ENCODE measurements at places on chromosomes 7 and 10.

DNA sequence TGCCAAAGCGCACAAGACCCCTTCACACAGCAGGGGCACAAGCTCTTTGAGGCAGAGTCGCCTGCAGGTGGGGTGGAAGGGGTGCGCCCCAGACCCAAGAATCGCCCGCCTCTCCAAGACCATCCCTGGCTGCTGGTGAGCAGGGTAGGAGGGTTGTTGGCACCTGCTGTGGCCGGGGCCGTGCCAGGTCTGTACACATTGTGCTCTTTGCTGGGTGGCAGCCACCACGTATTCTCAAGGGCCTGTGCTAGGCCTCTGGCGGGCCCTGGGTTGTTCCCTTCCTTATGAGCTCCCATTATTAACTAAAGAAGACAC lies 84.4 kb downstream of the LHPP start:
- no peak for DNase-seq

GRCh38 chr10:112005044-112005443 lies 178.5 kb downstream of the GPAM start:
- DNase-seq, result no peak

- no peak for DNase-seq
Observed at GRCh38 chr7:30654296-30655090, 27.8 kb downstream of the CRHR2 start.

- no peak for DNase-seq
Observed at GRCh38 chr10:23253780-23254179, 61.7 kb downstream of the PTF1A start.

DNA sequence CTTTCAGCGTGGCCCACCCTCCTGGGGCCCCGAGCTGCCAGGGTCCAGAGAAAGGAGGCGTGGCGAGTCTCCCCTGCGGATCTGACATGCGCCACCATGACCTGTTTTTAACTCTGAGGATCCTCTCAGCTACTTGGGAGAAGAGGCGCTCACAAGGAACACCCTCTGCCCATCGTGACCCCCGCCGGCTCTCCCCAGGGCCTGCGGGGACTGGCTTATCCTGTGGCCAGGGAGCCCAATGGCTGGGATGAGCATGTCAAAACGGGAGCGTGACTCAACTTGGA lies 93.7 kb downstream of the EBF3 start:
- no peak for DNase-seq

- DNase-seq, result no peak
Observed at GRCh38 chr7:49802600-49802999, 29.2 kb downstream of the VWC2 start.

- no peak for DNase-seq
Observed at GRCh38 chr10:130999376-131000202, 311.9 kb downstream of the TCERG1L start.

GRCh38 chr10:127526161-127526560 lies 22.9 kb upstream of the NPS start:
- no peak for DNase-seq

- DNase-seq, result no peak
Observed at GRCh38 chr10:3072641-3073360, 5.5 kb downstream of the PFKP start.

DNA sequence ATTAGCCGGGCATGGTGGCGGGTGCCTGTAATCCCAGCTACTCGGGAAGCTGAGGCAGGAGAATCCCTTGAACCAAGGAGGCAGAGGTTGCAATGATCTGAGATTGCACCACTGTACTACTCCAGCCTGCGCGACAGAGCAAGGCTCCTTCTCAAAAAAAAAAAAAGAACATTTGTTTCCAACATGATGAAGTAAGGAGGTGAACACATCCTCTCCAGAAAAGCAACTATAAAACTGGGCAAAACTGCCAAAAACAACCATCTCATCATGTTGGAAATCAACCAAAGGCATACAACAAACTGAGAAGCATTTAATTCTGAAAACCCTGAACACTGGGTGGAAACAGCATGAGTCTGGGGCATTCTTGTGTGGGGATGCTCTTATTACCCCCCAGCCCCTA lies 14.3 kb downstream of the PRTFDC1 start:
- no peak for DNase-seq

DNA sequence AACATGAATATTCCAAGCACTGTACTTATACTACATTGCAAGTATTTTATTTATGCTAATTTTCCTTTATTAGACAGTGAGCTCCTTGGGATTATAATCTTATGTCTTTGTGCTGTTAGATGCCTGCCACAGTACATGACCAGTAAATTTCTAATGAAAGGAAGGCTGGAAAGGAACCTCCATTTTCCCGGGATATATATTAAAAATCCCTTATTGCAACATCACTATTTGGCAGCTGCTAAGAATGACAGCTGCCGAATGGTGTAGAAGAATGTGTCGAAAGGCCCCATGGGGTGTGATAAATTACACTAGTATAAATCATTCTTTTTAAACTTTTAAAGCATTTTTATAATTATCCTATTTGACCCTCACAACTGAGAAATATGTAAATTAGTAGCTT lies 59.1 kb downstream of the TFAM start:
- DNase-seq, result no peak

- no peak for DNase-seq
Observed at GRCh38 chr7:31852462-31852861, 165.4 kb downstream of the PPP1R17 start.

GRCh38 chr7:69020536-69020935 lies 577.7 kb upstream of the AUTS2 start:
- no peak for DNase-seq

GRCh38 chr10:44662051-44662450 lies 249.1 kb upstream of the TMEM72 start:
- no peak for DNase-seq

DNA sequence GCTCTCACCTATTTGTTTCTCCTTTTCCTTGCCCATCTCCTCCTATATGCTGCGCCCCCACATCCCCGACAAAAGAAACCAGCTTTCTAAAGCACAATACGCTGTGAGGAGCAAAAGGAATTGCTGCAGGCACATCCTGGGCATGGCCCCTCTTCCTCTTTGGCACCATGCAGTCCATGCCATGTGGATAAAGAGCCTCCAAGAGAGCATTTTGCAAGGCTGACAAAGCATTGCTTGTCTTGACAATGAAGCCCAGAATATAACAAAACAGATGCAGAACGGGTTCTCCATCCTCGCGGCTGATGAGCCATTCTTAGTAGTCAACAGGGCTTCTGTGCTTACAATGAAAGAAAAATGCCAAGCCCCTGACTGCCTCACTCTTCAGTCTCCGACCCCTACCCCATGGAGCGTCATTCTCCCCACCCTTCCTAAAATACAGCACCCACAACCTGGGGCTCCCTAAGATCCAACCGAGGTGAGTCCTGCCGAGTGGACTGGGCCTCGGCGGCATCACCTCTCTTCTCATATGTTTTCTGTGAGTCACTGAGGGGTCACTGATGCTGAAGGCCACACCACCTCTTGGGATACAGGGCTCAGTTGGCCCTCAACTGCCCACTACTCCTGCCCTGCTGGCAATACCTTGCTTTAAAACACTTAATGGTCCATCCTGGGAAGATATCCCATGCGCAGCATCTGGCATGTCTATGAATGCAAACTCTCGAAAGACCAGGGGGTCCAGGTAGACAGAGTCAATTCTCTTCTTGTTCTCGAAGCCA lies 47.5 kb downstream of the GSDME start:
- DNase-seq, result no peak

DNA sequence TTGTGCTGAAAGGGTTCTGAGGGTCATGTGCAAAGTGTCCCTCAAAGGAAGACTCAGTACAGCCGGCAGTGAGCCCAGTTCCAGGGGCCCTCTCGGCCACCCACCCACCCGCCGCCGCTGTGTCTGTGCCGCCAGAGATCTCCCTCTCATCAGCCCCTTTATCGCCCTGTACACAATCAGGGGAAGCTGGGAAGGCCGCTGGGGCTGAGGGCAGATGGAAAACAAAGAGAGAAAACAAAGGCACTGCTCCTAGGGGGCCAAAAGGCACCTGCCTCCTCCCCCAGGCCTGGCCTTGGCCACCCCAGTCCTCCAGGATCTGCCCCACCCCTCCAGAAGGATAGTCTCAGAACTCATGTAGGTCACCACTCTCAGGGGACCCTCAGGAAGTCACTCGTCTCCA lies 67.0 kb downstream of the ZMIZ1 start:
- no peak for DNase-seq

DNA sequence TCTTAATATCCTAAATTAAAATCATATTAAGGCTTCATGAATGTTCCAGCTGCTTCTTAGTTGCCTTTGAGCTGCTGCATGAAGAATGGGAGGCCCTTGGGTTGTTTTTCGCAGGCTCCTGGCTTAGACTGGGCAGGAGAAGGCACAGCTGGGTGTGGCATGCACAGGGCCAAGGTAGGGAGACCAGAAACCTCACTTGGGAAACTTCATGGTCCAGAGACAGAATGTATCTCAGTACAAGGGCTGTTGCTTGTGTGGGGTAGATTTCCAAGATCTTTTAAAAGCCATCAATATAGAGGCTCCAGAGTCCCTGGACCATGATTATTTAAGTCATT lies 49.9 kb downstream of the BUB3 start:
- DNase-seq, result no peak

- no peak for DNase-seq
Observed at GRCh38 chr7:76998285-76998589, 33.9 kb downstream of the SPDYE17 start.

- DNase-seq, result no peak
Observed at GRCh38 chr7:69204943-69205342, 393.3 kb upstream of the AUTS2 start.

GRCh38 chr7:126637538-126637937 lies 615.2 kb downstream of the GRM8 start:
- DNase-seq, result no peak

- DNase-seq, result no peak
Observed at GRCh38 chr10:938941-939678, 7.6 kb upstream of the LARP4B start.

- no peak for DNase-seq
Observed at GRCh38 chr7:65923316-65923715, 50.4 kb downstream of the VKORC1L1 start.

DNA sequence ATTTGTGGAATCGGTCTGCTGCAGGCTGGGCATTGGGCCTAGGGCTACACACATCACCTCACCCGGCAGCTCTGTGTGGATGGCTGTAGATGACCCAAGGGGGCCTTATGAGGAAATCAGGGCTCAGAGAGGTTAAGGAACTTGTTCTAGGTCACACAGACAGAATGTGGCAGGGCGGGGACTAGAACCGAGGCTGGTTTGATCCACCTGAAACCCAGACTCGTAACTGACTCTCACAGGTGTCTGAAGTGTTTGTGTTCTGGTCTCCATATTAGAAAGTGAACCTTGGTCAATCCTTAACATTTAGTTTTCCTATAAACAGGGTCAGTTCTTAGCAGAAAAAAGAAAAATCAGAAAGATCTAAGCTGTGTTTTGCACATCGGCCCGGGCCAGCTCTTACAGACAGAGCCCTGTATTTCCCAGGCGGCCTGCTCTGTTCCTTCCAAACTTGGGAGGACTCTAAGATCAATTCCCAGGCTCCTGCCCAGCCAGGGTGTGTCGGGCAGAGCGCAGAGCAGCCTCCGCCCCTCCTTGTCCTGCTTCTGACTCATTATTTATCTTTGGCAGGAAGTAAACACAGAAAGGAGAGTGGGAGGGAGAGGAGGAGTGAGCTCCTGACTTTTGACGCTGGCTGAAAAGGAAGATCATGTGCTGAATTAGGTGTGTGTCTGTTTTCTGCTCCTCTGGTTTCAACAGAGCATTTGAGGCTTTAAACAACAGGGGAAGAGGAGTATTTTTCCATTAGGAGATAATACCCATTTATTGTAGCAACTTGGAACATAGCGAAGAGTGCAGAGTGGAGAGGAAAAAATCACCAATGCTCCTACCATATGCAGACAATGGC lies 74.1 kb downstream of the TACC2 start:
- DNase-seq, result no peak

DNA sequence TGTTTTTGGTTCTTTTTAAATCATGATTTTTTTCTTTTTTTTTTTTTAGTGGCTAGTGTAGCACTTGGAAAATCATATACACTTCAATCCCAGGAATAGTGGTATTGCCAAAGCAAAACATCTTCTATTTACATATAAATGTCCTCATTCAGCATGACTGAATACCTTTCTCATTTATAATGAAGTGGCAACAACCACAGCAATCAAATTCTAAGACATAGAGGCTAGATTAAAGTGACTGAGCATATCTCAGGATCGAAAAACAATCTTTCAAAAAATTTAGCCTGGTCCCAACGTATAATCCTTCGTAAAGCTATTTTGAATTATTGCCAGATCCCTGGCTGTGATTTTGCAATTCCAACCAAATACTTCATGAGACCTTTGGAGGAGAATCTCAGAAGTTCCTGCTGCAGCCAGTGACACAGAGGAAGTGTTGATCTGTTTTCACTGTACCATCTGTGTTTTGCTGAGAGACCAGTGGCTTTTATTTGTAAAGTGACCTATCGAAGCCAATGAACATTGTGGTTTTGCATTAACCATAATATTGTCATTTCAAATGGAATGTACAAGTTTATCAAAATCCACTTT lies 29.8 kb upstream of the SP8 start:
- DNase-seq, result no peak

GRCh38 chr7:151138153-151138851 lies 29.2 kb downstream of the GBX1 start:
- no peak for DNase-seq

GRCh38 chr10:1739751-1740150 lies 2.4 kb upstream of the ADARB2 start:
- no peak for DNase-seq

DNA sequence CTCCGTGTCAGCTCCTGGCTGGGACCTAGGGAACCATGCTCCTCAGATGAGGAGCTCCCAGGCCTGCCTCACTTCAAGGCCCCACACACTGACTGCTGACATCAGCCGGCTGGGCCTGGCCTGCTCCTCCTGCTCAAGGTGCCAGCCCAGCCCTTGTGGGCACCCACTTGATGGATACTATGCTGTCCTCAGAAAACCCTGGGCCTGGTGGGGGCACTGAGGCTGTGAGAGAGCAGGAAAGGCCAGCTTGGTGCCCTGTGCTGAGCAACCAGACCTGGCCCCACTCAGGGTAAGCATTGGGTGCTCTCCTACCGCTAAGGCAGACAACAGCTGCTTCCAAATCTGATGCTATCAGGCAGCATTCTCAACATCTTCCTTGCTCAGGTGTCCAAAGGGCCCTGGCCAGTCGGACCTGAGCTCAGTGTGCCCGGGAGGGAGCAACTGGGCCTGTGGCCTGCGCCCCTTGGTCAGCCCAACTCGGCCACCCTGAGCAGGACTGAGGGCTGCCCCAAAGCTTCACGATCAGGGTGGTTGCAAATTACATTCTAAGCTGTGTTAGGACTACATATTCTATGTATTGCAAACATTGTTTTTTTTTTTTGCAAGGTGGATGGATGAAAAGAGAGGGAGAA lies 21.9 kb upstream of the ANTXRL start:
- DNase-seq, result no peak

DNA sequence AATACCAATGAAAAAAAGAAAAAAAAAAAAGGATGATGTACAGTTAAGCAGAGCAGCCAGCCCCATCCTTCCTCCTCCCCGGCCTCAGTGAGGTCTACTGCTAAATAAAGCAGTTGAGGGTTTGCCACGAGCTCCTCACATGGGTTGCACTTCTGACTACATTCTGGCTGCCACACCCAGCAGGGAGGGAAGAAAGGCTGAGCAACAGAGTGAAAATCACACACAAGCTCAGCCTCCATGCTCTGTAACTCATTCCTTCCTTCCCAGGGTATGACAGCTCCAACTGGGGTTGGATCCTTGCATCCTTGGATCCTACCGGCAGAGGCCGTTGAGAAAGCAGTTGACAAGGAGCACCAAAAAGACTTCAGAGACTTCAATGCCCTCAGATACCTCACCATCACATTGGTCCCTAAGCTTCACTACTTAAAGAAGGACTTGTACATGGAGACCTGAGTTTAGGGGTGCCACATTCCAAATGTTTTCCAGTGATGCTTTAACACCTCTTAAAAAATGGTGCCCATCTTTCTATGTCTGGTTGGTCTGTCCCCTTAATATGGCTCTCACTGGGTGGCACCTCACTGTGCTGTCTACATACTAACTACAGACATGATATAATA lies 52.9 kb upstream of the PIK3CG start:
- no peak for DNase-seq
